Activated CD4-positive, CD25-positive, alpha-beta regulatory T cell treated with anti-CD3 and anti-CD28 coated beads, Interleukin-2, amount 50 U/mL, for 24 hours (primary cell): ENCODE measurements at places on chromosomes 2 and 18.

DNA sequence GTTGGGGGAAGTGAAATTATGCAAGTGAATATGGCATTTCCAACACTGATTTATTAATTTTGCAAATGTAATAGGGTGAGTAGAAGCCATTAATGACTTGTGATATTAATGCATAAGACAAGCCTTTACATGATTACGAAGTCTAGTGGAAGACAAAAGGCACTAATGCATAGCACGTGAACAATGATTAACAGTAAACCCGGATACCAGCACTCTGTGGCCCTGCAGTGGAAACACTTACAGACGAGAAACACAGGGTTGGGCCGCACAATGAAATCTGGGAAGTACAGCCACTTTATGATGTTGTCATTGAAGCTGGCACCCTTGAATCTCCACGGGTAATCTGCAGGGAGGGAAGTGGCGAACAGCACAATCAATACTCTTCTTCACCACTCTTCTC lies 233.4 kb downstream of the NAPG start:
- no peak for ATAC-seq

DNA sequence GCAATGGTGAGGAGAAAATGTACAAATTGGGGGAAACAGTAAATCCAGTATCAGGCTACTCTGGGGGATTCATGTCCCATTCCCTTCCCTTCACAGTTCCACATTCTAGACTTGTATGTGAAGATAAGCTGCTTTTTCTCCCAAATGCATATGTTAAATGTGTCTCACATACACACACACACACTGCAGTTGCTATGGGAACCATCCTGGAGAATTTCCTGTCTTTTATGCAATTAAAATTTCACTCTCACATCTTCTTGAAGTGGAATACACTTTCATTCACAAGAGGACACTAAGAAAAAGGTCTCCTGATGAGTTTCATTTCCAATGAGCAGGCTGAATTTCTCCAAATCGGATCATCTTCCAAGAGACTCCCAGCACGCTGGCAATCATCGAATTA lies 366.0 kb downstream of the LRATD1 start:
- no peak for ATAC-seq

- no peak for ATAC-seq
These were observed 86.0 kb upstream of the AFF3 start for GRCh38 chr2:100228415-100228814.

DNA sequence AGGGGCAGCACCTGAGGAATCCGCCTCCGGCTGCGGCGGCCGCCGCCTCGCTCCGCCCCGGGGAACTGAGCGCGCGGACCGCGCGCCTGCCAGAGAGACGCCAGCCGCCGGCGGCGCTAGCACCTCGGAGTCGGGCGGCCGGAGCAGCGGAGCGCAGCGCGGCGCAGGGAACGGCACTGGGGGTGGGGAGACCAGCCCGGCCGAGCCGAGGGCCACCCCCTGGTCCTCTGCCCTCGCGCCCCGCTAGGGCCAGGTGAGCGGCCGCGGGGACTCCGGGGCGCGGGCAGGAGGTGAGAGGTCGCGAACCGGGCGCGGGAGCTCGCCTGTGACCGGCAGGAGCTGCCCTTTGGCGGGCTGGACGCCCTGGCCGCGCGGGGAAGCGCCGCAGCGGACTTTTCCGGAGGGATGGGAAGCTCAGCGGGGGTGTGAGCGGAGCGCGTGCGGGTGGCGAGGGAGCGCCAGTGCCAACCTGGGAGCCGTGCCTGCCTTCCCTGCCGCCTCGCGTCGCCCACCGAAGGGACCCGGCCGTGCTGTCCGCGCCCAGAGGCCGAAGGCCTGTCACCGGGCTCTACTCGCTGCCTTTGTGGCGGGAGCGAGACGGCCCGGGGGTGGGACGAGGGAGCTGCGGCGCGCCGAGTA lies at the start of gene GREB1L:
Gene GREB1L (plus strand): TSS at position 92 of the 639 bp plus-strand sequence. CDS start 141,287 bp downstream, outside the sequence.
- ATAC-seq = no peak

DNA sequence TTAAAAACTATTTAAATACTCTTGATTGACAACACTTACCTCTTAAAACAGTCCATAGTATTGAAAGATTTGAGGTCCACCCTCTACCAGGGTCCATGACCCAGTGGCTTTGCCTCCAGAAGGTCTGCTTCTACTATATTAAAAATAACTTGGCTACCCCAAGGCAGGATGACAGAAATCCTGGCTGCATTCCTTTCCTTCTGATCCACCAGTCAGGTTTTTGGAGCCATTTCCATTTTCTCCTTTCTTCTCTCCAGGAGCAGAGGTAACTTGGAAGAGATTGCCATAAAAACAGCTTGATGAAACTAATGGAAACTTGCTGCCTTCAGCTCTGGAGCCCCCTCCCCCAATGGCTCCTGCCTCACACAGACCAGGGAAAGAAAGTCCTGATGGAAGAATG lies 2.6 kb upstream of the FAM171B start:
- no peak for ATAC-seq

- no peak for ATAC-seq
These were observed 331.1 kb downstream of the PLCL1 start for GRCh38 chr2:198135481-198135934.

- ATAC-seq = no peak
These were observed 469.3 kb upstream of the RAB12 start for GRCh38 chr18:8139891-8140406.

DNA sequence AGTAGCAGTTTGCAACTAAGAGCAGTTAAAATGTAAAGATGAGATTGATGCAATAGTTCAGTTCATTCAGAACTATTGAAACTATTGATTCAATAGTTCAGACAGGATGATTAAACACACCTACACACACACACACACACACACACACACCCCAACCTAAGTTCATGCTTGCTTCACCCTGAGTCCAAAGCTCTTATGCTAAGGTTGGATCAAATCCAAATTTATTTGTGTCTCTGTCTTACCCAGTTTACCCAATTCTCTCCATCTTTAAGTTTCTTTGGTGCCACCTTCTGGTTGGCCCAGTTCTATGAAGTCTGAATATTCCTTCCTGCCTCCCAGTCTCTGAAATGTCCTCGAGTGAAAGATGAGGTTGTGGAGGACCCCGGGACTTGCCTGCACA lies 5.1 kb downstream of the SERPINB8 start:
- ATAC-seq = no peak

DNA sequence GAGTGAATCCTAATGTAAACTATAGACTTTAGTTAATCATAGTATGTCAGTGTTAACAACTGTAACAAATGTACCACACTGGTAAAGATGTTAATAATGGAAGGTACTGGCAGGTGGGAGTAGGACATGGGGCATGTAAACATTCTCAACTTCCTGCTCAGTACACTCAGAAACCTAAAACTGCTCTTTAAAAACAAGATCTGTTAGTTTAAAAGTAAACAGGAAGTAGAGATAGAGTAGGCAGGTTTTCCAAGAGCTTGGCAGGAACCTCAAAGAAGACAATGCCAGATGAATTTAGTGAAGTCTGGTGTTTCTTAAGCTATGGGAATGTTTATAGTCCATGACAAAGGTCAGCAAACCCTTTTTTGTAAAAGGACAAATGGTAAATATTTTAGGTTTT lies 46.6 kb downstream of the CCDC138 start:
- peak; percentile 25 for ATAC-seq

GRCh38 chr2:105768961-105769452 lies 24.3 kb downstream of the NCK2 start:
- peak; percentile 54 for ATAC-seq

DNA sequence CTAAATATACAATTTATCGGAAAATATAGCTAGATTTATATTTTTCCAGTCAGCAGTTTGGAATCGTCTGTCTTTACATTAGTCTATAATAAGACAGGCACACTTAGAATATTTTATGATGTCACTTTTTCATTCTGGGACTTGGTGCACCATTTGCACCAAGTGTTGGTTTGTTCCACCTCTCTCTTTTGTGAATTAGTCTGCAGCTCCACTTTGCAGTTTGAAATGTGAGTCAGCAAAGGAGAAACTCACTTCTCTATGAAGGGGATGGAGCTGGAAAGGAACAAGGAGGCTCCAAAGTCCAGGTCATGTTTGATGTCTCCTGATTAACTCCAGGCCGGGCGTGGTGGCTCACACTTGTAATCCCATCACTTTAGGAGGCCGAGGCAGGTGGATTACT lies 63.8 kb upstream of the RTN4 start:
- ATAC-seq = no peak
